ENCODE measurements at places on chromosomes 7 and 10. TPM values are rescaled to one million over a fixed set of nuclear protein-coding genes. Genes with fewer than 3 reads are reported as not detected.
A peak's percentile ranks its signal among the peaks of the same experiment; 100 is the strongest.

- no peak overlapping the region for H3K4me3 ChIP-seq
- H3K36me3 ChIP-seq: no peaks in the 10 kb centered on the region
- H3K4me1 ChIP-seq: no peaks in the 10 kb centered on the region
- H3K27ac ChIP-seq: no peak overlapping the region
- H3K27me3 ChIP-seq: peaks cover 58% of the 10 kb centered on the region
- no peak for DNase-seq
Measured at GRCh38 chr7:35545831-35546230, 149.1 kb downstream of the HERPUD2 start.

DNA sequence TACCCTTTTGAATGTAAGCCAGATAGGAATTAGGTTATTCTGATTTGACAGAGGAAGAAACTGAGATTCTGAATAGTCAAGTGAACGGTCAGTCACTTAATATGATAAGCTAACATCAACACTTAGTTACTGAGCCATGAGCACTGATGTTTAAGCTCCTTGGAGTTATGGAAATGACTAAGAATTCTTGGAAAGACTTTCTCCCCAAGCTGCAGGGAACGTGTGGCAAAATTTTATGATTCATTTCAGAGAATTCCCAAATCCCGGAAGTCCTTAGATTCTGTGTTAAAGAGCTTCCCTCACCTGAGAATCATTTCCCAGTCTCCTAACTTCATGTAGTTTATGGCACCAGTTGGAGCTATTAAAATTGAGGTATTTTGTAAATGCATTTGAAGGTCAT lies 330.9 kb downstream of the XPNPEP1 start:
- peaks cover 21% of the 10 kb centered on the region for H3K4me1 ChIP-seq
- H3K27me3 ChIP-seq: no peaks in the 10 kb centered on the region
- no peak overlapping the region for H3K27ac ChIP-seq
- no peak overlapping the region for H3K4me3 ChIP-seq
- no peaks in the 10 kb centered on the region for H3K36me3 ChIP-seq

DNA sequence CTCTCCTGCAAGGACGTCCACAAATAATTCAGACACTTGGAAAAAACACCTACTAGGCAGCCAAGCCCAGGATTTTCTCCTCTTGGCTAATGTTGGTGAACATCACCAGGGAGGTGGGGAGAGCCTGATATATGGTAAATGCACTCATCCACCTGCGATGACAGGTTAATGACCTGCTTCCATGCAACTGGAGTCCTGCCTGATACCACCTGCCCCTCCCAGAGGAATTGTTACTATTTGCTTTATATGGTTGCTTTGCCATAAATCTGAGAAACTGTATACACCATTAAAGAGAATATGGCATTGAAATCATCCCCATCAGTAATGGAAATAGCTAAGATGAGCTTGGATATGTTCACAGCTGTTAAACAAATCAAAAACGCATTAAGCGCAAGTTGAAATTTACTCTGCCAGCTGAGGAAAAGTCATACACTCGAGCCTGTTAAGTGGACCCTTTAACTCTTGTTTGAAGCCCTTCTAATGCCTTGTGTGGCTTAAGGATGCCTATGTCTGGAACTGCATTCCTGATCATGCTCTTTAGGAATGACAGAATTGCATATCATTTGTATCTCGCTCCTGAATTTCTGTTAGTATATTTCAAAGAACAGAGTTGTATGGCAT lies 208.3 kb downstream of the PRPF18 start:
- H3K27me3 ChIP-seq: no peaks in the 10 kb centered on the region
- H3K36me3 ChIP-seq: peaks cover 42% of the 10 kb centered on the region
- DNase-seq: no peak
- H3K27ac ChIP-seq: no peak overlapping the region

DNA sequence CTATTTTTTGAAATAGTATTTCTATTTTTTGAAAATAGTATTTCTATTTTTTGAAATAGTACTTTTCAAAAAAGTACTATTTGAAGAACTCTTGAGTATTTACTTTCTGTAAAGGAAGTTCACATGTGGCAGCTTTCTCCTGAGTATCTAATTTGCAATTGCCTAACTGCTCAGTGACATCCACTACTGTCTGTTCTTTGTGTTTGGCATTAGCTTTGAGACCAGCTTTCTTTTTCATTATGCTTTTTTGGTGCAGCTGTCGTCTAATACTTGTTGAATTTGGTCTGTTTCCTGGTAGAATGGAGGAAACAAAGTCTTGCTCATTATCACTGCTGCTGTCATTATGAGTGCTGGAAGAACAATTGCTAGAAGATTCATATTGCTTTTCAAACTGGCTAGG lies 99.1 kb downstream of the BMPR1A start:
- H3K27ac ChIP-seq: peak overlapping the region; percentile 52
- no peaks in the 10 kb centered on the region for H3K27me3 ChIP-seq
- peaks cover 10% of the 10 kb centered on the region for H3K4me1 ChIP-seq
- peaks cover 33% of the 10 kb centered on the region for H3K36me3 ChIP-seq

Gene NME8
- not detected for total RNA-seq

Measured in osteocyte (in vitro differentiated cells).